ENCODE measurements at places on chromosomes 2 and 18.

- no peak for DNase-seq
Observed at GRCh38 chr2:46227022-46227421, 70.2 kb upstream of the EPAS1 start.

GRCh38 chr2:120809609-120810440 lies 74.2 kb downstream of the GLI2 start:
- no peak for DNase-seq

GRCh38 chr2:96163415-96163767 lies 18.2 kb upstream of the DUSP2 start:
- DNase-seq = no peak

GRCh38 chr2:19711470-19712372 lies 190.1 kb downstream of the TTC32 start:
- DNase-seq = peak; percentile 75

- no peak for DNase-seq
Observed at GRCh38 chr2:150888337-150888736, 373.3 kb downstream of the RBM43 start.

DNA sequence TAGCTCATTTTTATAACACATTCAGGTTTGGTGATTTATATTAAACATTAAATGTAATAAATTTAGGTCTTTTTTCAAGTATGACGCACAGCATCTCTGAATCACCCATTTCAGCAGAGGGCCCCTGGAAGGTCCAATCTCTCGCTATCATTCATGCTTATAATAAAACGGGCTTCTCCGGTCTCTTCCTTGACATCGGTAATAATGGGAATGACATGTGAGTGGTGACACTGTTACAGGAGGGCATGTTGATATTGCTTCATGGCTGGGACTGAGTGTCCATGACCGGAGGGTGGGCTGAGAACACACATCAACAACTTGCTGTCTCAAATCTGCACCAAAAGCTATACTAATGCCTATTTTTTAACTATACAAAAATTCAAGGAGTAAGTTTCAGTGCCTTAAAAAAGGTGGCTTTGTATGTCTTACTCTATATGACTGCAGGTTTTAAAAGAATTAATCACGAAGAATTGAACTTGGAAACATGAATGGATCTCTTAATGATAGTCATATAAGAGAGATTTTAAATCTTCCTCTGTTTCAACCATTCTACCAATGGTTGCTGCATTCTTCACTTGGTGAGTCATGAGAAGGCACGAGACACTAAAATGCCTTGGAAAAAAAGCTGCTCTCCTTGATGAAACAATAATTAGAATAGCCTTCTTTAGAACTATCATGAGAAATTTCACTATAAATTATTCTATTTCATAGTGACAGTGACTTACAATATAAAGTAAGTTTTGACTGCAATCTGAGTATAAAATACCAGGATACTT lies 101.9 kb upstream of the NRP2 start:
- no peak for DNase-seq
